Fibroblast of villous mesenchyme (primary cell): ENCODE measurements at places on chromosomes 3 and 15.

DNA sequence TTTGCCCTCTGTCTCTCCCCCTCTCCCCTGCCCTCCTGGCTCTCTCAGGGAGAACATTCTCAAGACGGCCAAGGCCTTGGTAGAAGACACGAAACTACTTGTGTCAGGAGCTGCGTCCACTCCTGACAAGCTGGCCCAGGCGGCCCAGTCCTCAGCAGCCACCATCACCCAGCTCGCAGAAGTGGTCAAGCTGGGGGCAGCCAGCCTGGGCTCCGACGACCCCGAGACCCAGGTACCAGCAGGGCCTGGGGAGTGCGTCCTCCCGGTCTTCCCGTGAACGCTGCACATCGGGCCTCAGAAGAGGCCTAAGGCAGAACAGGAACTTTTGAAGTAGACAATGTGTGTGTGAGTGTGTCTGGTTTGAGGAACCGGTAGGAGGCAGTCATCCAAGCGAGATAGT, 245.4 kb upstream of the TPM1 start:
- DNase-seq = no peak

- DNase-seq = no peak
These were observed 163.1 kb downstream of the ZNF385D start for GRCh38 chr3:21587894-21588293.

GRCh38 chr3:121648219-121648958, 12.3 kb downstream of the HCLS1 start:
- DNase-seq = no peak

DNA sequence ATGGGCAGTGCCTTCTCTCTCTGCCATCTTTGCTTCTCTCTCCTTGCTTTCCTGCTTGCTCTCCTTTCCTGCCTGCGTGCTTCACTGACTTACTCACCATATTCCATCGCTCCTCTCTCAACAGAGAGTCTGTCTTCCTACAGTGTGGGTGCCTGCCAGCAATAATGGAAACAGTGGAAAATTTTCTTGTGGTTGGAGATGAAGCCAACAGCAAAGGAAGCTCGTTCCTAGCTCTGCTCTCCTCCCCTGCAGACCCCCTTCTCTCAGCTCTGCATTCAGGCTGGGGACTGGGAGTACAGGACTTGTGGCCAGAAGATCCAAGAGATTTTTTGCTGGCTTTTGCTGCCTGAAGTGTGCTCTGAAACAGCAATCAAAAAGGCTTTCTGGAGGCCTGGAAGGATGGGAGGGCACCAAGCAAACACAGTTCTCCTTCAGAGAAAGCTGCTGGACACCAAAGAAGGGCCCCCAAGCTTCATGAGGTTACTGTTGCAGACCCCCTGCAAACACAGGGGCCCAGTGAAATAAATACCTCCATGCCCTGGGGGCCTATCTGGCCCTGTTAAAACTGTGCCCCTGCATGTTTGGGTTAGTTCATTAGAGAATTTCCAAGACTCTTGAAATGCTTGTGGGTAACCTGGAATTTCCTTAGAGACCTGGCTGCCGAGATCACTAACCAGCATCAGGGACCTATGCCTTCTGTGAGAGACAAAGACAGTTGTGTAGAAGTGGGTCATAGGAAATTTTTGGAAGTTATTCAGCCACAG, 149.9 kb upstream of the RASGRP1 start:
- DNase-seq = peak; percentile 85

DNA sequence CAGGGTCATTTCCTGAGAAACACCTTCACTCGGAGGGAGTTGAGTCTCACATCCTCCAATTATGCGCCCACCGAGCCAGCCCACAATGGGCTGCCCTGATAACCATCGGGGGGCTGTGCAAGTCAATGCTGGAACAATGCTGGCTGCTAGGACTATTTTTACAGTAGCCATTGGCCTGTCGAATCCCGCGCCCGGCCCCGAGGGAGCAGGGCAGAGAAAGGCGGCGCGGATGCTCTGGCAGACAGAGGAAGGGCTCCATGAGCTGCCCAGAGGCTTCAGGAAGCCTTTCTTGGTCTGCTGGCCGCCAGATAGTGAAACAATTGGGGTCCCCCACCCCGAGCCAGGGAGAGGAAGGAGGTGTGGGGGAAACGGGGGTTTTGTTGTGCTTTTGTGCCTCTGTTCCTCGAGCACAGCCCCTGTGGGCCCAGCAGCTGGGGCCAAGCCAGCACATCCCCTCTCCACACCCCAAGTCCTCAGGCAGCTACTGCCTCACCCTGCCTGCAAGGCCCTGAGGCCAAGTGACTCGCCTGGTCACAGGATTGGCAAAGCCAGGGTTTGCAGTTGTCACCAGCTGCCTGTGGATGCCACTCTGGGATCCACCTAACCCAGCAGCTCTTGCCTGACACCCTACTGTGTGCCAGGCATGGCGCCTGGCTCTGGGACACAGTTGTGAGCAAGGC, 39.0 kb downstream of the SLC6A6 start:
- no peak for DNase-seq

GRCh38 chr3:196969660-196970546, 1.3 kb upstream of the PIGZ start:
- peak; percentile 56 for DNase-seq

GRCh38 chr15:45498701-45499100, 23.9 kb downstream of the SLC30A4 start:
- no peak for DNase-seq

DNA sequence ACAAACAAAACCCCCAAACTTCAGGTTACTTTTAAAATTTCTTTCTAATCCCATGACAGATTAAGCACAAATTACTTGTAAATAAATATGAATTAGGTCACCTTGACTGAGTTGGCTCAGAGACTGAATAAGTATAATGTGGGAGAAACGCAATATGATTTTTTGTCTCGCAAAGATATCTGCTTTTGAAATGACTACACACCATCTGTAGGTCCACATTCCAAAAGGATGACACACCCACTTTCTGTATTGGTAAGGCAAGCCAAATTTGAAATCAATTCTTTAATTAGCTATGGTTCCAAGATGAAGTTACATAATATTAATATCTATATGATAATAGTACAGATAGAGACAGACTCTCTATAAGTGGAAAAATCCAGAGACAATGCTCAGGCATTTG, 66.9 kb upstream of the CSPG5 start:
- peak; percentile 19 for DNase-seq

DNA sequence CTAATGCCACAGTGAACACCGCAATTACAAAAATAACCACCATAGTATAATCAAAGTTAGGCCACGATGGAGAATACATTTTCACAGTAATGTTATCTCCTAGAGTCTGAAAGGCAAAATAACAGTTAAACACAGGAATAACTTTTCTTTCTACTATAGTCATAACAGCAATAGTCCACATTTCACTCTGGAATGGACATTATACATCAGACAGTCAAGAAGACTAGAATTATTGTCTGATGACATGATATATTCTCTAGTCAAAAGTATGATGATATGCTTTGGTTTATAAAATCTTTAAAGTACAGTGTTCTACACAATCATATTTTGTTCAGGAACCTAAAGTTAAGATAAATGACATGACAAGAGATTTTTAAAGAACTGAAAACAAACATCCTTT, 18.0 kb downstream of the SPPL2A start:
- no peak for DNase-seq

- no peak for DNase-seq
These were observed 176.9 kb downstream of the STAC start for GRCh38 chr3:36557021-36557707.

- no peak for DNase-seq
These were observed 943.8 kb downstream of the VGLL3 start for GRCh38 chr3:86047161-86047560.

- no peak for DNase-seq
These were observed 437.0 kb upstream of the PPP2R3A start for GRCh38 chr3:135528413-135529015.

DNA sequence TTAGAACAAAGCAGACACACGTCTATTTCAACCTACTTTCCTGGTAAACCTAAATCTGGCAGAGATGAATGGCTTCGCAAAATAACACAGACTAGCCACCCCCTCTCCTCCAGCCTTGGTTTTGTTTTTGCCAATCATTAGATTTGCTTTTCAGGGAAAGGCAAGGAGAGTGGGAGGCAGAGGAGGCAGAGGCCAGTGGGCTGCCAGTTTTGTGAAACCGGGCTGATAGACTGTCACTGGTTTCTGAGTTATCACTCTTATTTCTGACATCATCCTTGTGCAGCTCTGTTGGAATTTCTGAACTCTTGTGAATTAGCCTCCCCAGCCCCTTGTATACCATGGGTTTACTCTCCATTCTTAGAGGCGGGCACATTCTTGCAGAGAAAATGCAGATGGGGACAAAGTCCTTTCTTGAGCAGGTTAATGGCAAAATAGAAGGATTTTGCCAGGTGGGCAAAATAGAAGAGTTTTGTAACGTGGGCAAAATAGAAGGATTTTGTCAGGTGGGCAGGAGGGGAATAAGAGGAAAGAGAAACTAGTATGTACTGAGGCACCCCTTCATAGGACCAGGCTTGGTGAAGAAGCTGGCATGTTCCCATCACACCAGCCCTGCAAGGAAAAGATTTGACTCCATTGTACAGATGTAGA, 3.2 kb upstream of the FEM1B start:
- DNase-seq = no peak

- peak; percentile 91 for DNase-seq
These were observed 23.0 kb upstream of the CLDN1 start for GRCh38 chr3:190345027-190345821.
